ENCODE measurements at places on chromosomes 6 and 20. TPM values are rescaled to one million over a fixed set of nuclear protein-coding genes. Genes with fewer than 3 reads are reported as not detected.

GRCh38 chr6:82878812-82879211 is 186.8 kb downstream of the UBE3D start:
- no peaks in the 10 kb centered on the region for H3K36me3 ChIP-seq
- no peak overlapping the region for H3K4me3 ChIP-seq
- no peaks in the 10 kb centered on the region for H3K4me1 ChIP-seq
- DNase-seq, result no peak
- no peaks in the 10 kb centered on the region for H3K27me3 ChIP-seq
- H3K27ac ChIP-seq, result no peak overlapping the region

GRCh38 chr6:126147291-126147815 is 161.0 kb downstream of the TRMT11 start:
- H3K27ac ChIP-seq, result no peak overlapping the region
- no peaks in the 10 kb centered on the region for H3K36me3 ChIP-seq
- H3K4me3 ChIP-seq, result no peak overlapping the region

Gene C6orf15
- total RNA-seq, result not detected

DNA sequence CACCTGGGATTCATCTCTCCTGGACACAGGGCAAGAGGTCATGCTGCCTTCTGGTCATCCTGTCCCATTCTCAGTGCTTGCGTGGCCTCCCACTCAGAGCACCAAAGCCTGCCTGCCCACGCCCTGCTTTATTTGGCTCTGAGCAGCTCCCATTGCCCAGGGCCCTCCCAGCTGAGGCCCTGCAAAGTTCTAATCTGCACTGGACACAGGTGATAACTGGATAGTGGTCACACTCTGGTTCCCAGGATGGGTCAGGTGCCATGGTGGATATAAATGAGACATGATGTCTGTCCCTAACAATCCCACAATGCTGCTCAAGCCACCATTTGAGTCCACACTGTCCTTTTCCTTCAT is 39.5 kb downstream of the CPXM1 start:
- DNase-seq, result no peak
- H3K27ac ChIP-seq, result no peak overlapping the region
- no peaks in the 10 kb centered on the region for H3K4me1 ChIP-seq
- H3K36me3 ChIP-seq, result no peaks in the 10 kb centered on the region

DNA sequence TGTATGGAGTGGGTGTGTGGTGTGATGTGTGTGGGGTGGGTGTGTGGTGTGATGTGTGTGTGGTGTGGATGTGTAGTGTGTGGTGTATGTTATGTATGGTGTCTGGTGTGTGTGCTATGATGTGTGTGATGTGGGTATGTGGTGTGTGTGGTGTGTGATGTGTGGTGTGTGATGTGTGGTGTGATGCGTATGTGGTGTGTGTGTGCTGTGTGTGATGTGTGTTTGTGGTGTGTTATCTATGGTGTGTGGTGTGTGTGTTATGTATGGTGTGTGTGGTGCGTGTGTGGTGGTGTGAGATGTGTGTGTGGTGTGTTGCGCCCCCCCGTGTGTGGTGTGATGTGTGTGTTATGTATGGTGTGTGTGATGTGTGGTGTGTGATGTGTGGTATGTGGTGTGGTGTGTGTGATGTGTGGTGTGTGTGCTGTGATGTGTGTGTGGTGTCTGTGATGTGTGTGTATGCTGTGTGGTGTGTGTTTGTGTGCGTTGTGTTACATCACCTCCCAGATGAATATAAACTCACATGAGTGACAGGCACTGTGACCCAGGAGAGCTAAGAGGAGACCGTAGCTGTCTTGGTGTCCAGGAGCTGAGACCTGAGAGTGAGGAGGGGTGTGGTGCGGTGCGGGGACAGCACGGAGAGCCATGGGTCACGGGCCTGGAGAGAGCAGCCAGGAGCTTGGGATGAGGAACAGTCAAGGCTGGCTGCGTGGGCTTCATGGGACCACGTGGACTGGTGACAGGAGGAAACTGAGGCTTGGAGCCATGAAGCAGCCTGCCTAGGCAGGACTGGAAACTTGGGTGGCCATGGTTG is 8.8 kb downstream of the DLGAP4 start:
- DNase-seq, result peak; percentile 43
- H3K4me3 ChIP-seq, result no peak overlapping the region
- no peaks in the 10 kb centered on the region for H3K4me1 ChIP-seq
- no peaks in the 10 kb centered on the region for H3K36me3 ChIP-seq
- H3K27ac ChIP-seq, result no peak overlapping the region

GRCh38 chr20:8505476-8506200 is 373.6 kb downstream of the PLCB1 start:
- no peaks in the 10 kb centered on the region for H3K4me1 ChIP-seq
- no peak overlapping the region for H3K4me3 ChIP-seq
- no peaks in the 10 kb centered on the region for H3K27me3 ChIP-seq

GRCh38 chr6:7419065-7419464 is 29.5 kb downstream of the RIOK1 start:
- H3K36me3 ChIP-seq, result peaks cover 45% of the 10 kb centered on the region
- H3K27me3 ChIP-seq, result no peaks in the 10 kb centered on the region
- no peak overlapping the region for H3K4me3 ChIP-seq

- H3K27me3 ChIP-seq, result no peaks in the 10 kb centered on the region
- no peaks in the 10 kb centered on the region for H3K36me3 ChIP-seq
- H3K4me3 ChIP-seq, result no peak overlapping the region
- no peak overlapping the region for H3K27ac ChIP-seq
- H3K4me1 ChIP-seq, result no peaks in the 10 kb centered on the region
Observed at GRCh38 chr6:140051521-140052512, 677.4 kb upstream of the CITED2 start.

Gene SLC17A3
- not detected for total RNA-seq

All from upper lobe of right lung (tissue), 1 donor.